ENCODE measurements at places on chromosomes 7 and 10.
A peak's percentile ranks its signal among the peaks of the same experiment; 100 is the strongest.

- no peak for DNase-seq
Measured at GRCh38 chr7:45181991-45182855, 24.6 kb downstream of the RAMP3 start.

DNA sequence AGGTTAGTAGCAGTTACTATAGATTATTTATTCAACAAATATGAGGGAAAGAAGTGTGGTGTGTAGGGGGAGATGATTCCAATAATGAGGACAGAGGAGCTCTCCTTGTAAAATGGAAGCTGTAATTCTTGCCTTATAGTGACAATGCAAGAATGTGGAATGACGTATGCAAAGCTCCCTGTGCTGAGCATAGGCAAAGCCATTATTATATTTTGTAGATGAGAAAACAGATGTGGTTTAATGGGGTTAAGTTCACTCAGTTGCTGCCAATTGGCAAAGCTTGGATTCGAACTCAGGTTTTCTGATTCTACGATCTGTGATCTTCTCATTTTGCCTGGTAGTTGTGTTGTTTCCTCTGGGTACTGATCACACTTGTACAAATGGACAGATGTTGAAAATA lies 153.3 kb downstream of the LSMEM1 start:
- DNase-seq, result no peak

- DNase-seq, result no peak
Measured at GRCh38 chr7:142806022-142806356, 35.2 kb downstream of the PRSS2 start.

DNA sequence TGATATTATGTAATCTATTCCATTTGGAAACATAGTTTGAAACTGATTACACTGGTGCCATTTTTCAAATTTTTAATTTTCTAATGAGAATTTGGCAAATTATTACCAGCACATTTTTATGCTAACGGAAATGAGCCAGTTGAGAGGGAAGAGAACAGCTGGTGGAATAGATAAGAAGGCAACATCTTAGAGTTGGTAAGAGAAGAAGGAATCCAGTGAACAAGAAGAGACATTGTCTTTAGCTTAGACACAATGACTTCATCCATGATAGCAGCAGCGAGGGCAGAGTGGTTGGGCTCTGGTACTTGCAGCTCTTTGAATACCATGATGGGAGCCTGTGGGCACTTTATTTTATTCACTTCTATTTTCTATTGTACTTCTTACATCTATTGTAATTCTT lies 89.6 kb downstream of the CHRM2 start:
- no peak for DNase-seq

GRCh38 chr7:119706608-119707007 lies 566.4 kb upstream of the KCND2 start:
- DNase-seq, result no peak

- DNase-seq, result no peak
Measured at GRCh38 chr10:119343011-119343601, 135.7 kb downstream of the GRK5 start.

DNA sequence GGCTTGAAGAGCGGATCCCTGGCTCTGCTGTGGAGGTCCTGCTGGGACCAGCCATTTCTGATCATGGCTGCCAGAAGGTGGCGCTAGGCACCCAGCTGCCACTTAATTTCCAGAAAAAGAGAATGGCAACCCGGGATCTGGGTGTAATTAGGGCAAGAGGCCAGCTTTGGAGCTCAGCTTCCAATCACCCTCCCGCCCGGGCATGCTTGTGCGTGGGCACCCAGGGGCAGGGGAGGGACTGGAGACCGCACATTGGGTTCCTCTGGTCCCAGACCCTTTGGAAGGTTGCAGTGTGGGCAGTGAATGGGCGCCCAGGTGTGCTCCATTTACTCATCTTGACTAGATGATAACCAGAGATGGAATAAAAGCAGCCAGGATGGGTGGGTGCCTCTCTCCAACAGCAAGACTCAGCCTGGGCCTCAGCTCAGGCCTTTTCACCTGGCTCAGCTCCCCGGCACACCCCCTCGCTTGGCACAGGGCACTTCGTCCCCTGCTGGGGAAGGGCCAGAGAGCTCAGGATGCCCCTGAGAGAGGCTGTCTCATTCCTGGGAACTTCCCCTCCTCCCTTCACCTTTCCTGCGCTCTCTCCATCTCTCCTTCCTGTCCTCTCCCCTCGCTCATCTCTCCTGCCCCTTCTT lies 14.7 kb downstream of the FAM241B start:
- DNase-seq, result no peak

DNA sequence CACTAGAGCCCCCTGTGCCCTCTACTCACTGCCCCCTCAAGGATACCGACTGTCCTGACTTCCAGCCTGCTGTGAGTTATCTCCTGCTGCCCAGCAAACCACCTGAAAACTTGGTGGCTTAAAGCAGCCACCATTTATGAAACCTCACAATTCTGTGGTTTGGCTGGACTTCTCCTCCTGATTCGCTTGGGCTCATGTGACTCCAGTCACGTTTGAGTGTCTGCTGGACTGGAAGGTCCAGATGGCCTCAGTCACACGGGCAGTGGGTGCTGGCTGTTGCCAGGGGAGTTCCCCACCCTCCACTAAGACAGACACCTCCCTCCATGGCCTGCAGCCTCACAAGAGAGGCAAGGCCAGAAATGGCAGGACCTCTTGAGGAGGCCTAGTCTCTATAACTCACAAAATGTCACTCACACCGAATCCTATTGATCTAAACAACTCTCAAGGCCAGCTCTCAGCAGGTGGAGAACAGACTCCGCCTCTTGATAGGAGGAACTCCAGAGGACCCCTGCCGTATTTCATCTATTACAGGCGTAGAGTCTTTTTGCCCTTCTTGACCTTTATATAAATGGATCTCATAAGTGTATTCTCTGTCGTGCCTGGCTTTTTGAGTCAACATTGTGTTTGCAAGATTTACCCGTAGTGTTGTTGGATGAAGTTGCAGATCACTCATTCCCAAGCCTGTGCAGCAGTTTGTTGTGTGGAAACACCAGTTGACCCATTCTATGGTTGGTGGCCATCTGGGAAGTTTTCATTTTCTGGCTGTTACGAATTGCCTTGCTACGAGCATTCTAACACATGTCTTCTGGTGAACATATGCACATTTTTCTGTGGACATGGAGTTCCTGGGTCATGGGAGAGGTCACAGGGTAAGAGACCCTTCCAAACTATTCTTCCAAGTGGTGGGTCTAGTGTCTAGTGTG lies 48.3 kb downstream of the ZMIZ1 start:
- no peak for DNase-seq

DNA sequence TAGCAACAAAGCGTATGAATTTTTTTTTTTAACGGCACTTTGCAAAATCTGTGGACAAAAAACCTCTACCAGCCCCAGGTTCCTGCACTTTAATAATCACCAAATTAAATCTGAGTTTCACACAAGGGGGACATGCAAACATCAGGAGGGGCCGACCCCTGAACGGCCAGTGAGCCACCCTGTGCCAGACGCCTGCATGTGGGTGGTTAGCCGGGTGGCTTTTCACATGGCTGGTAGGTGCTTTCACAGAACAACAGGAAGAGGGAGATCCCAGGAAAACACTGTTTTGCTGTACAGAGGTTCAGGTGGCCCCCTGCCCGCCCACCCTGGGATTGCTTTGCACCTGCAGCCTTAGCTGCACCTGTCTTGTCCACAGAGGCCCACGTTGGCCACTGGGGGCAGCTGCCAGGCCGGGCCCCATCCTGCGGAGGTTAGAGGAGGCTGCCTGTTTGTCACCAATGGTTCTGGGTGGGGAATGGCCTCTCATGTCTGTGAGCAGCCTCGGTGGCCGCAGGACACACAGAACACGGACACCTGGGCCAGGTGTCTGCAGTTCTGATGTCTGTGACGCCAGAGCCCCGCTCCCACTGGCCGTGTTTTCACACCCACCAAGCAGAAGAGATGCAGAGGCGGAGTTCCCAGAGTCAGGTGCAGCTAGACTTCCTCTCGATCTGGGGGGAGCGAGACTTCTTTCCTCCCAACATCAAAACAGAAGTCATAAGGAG lies 107.7 kb downstream of the FAM53B start:
- DNase-seq, result no peak

DNA sequence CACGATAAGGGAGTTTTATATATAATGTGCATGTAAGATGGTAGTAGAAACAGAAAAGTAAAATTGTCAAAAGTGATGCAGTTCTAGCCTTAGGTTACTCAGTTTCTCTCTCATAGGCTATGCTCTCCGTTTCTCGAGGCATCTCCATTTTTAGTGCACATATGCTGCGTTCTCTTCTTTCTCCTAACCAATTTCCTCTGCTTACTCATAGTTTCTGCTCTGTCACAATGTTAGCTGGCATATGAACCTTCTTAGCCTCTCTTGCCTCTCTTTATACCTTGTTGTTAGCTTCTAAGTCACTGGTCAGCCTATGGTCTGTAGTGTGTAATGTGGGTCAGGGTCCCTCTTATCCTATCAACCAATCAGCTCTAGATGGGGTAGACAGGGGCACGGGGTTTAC lies 280.6 kb upstream of the ETV1 start:
- DNase-seq, result no peak

DNA sequence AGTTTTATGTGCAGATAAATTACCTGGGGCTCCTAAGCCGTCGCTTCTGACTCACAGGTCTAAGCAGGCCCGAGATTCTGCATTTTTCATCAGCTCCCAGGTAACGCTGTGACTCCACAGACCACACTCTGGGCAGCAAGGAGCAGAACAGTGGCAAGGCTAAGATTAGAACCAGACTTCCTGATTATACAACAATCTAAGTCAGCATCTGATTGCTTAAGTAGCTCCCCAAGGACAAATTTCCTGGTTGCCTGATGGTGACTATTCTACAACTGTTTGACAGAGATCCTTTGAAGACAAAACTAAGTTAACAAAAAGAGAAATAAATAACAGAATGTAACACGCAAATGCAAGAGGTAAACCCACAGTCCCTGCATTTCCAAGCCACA lies 69.0 kb downstream of the CREB3L2 start:
- DNase-seq, result no peak

- DNase-seq, result no peak
Measured at GRCh38 chr7:1961701-1962276, 271.0 kb downstream of the MAD1L1 start.

DNA sequence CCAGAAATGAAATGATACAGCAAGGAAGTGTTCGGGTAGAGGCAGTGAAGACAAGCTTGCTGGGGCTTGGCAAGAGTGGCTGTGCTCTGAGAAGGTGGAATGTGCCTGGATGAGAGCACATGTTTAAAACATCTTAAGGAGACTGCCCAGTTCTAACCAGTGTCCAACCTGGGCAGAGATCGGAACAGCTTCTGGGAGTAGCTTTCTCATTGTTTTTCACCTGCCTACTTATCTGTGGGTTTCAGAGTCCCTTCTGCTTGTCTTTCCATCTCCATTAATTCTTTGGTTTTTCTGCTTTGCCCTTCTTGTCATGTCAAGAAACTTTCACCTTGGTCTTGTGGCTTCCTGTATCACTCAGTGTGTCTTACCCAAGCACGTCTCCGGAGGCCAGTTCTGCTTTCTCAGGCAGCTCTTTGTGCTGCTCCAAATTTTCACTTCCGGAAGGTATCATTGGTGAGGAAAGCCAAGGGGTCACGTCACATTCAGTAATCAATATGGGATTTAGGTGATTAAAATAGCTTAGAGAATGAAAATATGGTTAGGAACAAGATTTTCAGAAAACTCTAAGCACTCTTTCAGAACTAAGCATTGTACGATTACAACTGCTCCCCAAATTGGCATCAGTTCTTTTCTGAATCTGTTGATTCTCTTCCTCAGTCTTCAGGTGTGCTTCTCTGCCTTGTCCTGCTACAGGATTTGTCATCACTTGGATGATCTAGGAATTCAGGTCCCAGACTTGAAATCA lies 5.5 kb upstream of the LAMB4 start:
- DNase-seq, result no peak

DNA sequence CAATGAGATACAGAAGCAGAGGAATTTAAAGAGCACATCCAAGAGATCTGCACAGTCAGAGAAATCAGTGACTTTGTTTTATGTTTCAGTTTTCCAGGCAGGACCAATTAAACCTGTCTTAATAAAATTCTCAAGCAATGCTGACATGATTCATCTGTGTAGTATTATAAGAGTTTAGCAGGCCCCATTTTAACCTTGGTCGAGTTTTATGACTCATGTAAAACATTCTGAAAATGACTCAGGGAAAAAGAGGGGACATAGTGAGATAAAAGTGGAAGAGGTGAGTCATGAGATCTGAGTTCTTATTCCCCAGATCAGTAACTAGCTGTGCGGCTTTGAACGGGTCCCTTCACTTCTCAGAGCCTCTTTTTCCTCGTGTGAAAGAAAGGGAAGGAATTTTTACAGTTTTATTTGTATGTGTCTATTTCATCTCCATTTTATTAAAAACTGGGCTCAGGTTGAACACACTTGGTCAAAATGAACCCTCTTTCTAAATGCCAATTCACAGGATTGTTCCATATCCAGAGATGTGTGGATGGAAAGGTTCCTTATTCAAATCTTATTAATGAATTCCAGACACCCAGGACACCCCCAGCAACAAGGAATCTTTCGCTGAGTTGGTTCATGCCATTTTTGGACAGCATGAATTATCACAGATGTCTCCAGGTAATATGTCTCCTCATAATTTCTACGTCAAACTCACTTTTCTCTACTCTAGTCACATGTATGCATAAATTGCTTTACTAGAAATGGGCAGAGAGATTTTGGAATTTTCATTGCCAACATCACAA lies 143.2 kb downstream of the JAZF1 start:
- DNase-seq, result no peak

- no peak for DNase-seq
Measured at GRCh38 chr10:121437596-121437995, 160.6 kb downstream of the FGFR2 start.

- peak; percentile 22 for DNase-seq
Measured at GRCh38 chr7:116802746-116803152, 59.6 kb upstream of the CAPZA2 start.

- DNase-seq, result peak; percentile 13
Measured at GRCh38 chr7:16066805-16067459, 354.4 kb downstream of the CRPPA start.

GRCh38 chr7:129499999-129500398 lies 2.3 kb upstream of the SMKR1 start:
- DNase-seq, result no peak

DNA sequence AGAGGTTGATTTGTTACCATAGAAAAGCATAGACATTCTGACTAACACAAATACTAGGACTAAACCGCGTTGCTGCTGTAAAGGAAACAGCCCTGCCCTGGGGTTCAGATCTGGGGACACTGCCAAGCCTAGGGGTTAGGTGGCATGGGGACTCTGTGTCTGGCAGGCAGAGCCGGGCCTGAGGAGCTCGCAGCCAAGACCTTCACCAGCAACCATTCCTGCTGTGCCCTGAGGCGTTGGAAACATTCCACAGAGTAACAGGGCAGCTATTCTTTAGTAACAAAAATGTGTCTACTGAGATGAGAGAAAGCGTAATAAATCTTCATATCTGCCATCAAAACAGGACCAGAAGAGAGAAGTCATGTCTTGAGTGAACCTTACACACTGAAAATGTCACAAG lies 280.5 kb downstream of the POM121L12 start:
- DNase-seq, result no peak

- no peak for DNase-seq
Measured at GRCh38 chr10:34811126-34811967, 3.7 kb downstream of the PARD3 start.

GRCh38 chr7:73358590-73359275 lies 30.8 kb downstream of the FKBP6 start:
- DNase-seq, result no peak
